Aorta (tissue), 5 donors: ENCODE measurements at places on chromosomes 4 and X.

DNA sequence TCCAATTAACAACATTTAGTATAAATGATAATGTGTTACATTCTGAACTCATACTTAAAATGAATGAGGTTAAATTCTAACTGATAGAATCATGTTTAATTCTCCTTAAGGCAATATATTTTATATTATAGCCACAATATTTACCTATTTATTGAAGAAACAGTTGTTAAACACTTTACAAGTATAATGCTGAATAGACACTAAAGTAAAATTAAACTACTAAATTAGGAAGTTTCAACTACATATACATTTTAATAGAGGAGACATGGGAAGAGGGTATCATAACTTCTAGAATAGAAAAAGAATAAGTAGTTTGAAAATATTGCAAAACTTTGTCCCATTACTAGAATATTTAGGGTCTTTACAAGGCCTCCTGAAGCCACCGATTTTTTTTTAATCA is 36.2 kb upstream of the GRIA2 start:
- DNase-seq = no peak

DNA sequence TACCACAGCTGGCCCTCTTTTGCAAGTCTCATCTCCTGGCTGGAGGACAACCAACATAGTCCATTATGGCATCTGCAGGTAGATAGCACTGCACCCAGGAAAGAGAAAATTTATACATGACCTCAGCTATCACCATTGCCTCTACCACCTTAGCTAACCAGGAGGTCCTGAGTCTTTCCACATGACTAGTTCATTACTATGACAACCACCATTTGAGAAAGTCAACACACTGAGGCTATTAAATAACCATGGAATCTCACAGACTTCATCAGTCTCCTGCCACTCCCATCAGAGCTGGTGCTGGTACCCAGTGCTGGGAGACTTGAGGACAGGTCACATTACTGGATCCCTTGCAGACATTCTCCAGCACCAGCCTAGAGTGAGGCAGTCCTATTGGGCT is 285.9 kb downstream of the GBA3 start:
- DNase-seq = no peak

- no peak for DNase-seq
Observed at GRCh38 chrX:44674906-44675305, 132.2 kb upstream of the FUNDC1 start.

GRCh38 chr4:81905971-81906370 is 434.3 kb upstream of the RASGEF1B start:
- DNase-seq = no peak

DNA sequence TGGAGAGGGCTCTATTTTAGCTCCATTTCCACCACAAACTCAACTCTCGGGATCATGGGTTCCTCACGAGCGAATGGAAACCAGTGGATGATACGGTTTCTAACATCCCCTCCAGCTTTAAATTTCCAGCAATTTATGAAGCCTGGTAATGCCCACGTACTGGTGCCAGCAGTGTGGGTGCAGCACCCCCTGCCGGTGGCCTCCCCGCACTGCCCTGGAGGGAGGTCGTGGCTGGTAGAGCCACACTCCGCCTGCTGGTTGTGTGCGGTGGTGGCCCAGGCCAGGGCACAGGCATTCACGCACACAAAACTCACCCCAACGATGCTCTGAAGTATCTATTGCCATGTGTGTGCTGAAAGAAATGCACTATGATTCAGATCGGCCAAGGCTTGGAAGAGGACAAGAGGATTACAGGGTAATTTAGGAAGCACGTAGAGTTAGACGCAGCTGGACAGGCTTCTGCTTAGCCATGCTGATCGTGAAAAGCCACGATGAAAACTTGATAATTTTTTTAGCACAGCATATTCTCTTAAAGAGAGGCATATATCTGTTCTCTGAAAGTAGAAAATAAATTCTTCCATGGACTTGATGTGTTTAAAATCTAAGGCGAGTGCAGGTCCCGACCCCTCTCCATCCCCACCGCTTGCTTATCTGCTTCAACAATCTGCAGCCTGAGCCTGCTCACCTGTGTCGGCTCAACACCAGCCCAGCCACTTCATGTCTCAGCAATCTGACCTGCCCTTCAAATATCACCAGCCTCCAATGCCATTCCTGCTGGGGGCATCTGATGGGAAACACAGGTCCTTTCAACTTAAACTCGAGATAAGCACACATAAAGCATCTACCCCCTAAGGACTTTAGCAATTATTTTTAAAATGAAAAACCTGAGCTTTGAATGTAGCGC is 59.1 kb downstream of the SCD5 start:
- DNase-seq = peak; percentile 83

DNA sequence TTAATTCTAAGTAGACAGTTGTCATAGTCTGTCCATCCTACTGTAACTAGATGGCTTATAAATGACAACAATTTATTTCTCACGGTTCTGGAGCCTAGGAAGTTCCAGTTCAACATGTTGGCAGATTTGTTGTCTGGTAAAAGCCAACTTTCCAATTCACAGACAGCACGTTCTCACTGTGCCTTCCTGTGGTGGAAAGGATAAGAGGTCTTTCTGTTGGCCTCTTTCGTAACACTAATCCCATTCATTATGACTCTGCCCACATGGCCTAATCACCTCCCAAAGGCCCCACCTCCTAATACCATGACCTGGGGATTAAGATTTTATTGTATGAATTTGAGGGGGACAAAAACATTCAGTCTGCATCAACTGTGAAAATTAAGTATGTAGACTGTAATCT is 83.2 kb downstream of the GALNTL6 start:
- DNase-seq = no peak

DNA sequence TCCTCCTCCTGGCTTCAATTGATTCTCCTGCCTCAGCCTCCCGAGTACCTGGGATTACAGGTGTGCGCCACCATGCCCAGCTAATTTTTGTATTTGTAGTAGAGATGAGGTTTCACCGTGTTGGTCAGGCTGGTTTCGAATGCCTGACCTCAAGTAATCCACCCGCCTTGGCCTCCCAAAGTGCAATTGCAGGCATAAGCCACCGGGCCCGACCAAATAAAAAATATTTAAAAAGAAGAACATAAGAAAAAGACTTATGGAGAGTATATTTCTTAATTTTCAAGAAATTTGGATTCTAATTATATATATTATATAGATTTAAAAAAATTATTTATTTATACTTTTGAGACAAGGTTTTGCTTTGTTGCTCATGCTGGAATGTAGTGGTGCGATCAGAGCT is 29.8 kb downstream of the N4BP2 start:
- no peak for DNase-seq

GRCh38 chr4:40369437-40370274 is 34.5 kb downstream of the CHRNA9 start:
- no peak for DNase-seq

GRCh38 chr4:40812386-40812785 is 62.6 kb downstream of the NSUN7 start:
- no peak for DNase-seq

DNA sequence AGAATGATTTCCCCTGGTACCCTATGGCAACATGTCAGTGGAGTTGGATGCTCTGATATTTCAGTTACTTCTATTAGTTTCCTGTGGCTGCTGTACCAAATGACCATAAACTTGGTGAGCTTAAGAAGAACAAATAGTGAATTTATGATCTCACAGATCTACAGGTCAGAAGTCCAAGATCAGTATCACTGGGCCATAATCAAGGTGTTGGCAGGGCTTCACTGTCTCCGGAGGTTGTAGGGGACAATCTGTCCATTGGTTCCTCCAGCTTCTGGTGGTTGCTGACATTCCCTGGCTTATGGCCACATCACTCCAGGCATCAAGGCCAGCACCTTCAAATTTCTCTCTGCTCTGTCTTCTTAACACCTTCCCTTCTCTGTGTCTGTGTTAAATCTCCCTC is 37.9 kb upstream of the ELOVL6 start:
- DNase-seq = no peak

DNA sequence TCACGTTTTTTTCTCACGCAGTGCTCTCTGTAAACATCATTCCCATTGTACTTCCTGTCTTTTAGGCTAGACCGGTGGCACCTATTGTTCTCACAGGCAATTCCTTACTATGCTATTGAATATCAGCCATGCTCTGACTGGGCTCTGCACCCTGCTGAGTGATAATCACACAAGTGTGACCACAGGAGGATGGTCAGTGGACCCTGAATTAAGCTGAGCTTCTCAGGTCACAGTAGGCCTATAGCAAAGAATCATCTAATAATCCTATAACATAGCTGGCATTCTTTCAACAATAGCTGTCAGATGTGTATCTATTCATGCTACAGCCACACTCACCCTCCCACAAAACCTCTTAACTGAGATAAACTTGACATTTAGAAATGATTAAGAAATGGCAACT is 2399.8 kb upstream of the TENM3 start:
- DNase-seq = no peak

DNA sequence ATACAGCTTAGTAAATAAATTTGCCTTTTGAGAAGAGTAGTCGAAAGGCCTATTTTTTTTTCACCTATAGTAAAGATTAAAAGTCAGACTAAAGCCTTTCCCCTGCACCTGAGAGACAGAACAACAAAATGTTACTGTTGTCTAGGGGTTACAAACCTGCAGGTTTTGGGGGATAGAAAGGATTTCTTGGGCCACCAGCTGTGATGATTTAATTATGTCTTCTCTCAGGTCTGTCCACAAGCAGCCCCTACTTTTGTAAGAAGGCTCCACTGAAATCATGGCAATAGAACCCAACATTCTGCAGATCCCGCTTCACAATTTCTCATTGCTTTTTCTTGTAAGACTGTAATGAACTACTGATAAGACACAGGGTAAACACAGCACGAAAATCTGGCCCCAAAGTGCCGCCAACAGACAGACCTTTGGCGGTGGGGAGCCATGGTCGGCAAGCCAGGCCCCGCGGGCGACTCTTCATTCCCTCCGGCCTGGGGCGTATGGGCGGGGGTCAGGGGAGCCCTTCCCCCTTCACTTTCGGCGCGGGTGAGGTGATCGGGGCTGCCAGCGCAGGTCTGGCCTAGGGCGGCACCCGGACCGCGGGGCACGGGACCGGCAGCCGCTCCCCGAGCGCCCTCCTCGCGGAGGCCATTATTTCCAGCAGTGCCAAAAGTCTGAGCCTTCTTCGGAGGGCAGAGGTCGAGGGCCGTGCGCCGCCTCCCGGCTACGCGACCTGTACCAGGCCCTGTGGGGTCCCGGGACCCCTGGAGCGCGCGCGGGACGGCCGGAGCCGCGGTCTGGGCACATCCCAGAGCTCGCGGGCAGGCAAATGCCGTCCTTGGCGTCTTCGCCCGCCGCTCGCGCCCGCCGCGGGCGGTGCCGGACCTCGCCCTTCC is 812 bp upstream of the KDM6A start:
- DNase-seq = no peak

- no peak for DNase-seq
Observed at GRCh38 chr4:102687373-102687981, 73.3 kb downstream of the MANBA start.

DNA sequence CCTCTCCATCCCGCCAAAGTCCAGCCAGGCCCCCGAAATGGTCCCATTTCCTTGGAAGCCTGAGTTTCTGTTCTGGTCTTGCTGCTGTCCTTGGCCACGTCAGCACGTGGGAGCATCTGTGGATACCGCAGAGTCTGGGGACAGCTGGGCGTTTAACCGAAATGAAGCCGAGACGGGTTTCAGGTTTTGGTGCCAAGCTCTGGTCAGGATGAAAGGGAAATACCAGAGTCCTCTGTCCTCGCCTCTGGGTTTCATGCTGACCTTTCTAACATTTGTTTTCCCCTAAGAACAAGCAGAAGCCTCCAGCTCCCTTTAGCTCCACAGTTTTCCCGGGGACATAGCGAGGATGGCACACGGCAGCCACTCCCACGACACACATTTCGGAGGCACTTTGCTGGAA is 19.7 kb downstream of the SHOX start:
- no peak for DNase-seq

DNA sequence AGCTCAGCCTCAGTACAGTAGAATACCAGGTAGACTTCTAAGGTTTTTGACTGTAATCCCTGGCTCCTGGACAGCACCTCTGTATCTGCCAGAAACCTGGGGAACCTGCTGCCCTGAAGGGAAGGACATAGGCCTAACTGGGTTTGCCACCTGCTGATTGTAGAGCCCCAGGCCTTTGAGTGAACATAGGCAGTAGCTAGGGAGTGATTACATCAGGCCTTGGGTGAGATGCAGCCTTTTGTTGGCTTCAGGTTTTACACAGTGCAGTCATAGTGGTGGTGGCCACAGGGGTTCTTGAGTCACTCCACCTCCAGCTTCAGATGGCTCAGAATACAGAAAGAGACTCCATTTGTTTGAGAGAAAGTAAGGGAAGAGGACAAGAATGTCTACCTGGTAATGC is 19.3 kb downstream of the IQCM start:
- DNase-seq = no peak

DNA sequence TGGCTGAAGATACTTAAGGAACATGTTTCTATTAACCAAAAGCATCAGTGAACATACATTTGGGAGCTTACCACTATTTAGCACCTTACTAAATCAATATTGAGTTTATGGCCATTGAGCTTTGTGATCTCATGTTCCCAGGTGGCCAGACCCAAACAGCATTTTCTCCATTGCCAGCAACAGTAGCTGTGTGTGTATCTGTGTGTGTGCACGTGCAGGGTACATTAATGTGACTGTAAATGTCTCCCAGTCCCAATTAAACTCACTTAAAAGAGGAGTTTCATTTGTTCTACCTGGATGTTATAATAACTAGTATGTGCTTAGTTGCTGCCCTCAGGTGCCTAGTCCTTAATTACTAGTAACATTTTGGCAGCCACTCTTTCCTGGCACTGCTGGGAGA is 282.4 kb downstream of the NR3C2 start:
- no peak for DNase-seq

GRCh38 chr4:160386846-160387245 is 1284.0 kb downstream of the RAPGEF2 start:
- DNase-seq = no peak

DNA sequence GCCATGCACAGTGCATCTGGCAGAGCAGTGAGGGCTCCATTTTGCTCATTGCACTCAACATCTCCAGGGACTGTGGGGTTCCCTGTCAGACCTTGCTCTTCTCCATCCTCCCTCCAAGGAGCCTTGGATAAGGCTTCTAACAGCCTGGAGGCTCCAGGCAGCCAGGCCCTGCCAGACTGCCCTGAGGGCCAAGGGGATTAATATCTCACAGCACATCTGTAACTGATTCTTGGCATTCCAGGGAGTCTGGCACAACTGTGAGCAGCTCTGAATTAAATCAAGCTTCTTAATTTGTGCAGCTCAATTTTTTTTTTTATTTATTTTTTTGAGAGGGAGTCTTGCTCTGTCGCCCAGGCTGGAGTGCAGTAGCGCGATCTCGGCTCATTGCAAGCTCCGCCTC is 224.5 kb upstream of the PGRMC2 start:
- no peak for DNase-seq

DNA sequence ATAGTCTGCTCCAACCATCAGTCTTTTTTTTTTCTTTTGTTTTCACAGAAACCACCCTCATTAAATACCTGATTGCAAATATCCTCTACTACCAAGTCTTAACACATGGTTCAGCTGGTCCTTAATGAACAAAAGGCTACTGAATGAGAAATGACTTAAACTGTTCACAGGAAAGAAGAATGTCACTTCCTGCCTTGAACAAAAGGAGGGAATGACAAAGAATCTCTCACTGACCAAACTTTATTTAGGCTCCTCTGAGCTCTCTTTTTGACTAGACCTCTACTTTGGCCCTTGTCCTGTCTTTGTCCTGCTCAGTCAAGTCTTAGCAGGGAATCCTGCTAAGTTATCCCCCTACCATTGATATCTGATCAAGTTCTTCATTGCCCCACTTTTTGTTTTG is 31.8 kb upstream of the GJB1 start:
- DNase-seq = no peak
